ENCODE measurements at places on chromosomes 2 and 18.
A peak's percentile ranks its signal among the peaks of the same experiment; 100 is the strongest.

DNA sequence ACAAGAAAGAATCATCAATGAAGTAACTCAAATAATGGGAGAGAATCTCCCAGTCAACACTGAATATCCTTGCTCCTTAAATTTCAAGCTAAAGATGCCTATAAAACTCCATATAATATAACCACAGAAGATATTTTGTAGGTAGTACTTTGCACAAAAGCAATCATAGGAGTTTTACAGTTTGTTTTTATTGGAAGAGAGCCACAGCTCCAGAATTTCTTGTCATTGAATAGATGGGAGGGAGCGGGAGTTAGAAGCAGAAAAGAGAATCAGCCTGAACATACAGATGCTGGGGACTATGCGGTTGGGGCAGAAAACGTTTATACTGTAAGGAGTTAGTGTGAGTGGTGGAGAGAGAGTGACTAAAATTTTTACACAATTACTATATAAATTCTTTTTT is 18.3 kb upstream of the SMAD4 start:
- no peak for DNase-seq

GRCh38 chr2:47497843-47498460 is 95.0 kb downstream of the MSH2 start:
- no peak for DNase-seq

GRCh38 chr2:53913721-53914120 is 54.0 kb upstream of the GPR75 start:
- peak; percentile 34 for DNase-seq

GRCh38 chr2:152467677-152468410 is 132.9 kb downstream of the FMNL2 start:
- DNase-seq = peak; percentile 30

DNA sequence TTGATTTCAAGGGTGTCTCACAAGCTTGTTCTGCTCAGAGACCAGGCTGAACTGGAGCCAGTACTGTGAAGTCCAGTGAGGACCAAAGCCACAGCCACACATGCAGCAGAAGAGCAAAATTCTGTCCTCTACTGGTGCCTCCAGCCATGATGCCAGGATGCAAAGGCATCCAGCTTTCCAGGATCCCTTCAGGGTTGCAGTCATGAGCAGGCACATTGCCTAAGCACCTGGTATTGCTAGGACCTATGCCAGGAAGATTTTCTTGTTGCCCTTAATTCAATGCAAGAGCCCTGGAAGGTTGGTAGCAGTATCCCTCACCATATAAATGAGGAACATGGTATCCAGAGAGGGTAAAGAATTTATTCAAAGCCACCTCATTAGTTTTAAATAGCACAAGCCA is 78.9 kb upstream of the CYRIA start:
- DNase-seq = no peak

Measured in GM12865 (cell line).